Natural killer cell (primary cell): ENCODE measurements at places on chromosomes 1 and 21.

- DNase-seq = no peak
Observed at GRCh38 chr1:194931166-194931565, 1677.1 kb downstream of the KCNT2 start.

- no peak for DNase-seq
Observed at GRCh38 chr1:93394514-93394913, 48.8 kb downstream of the DR1 start.

GRCh38 chr1:33500547-33500946 lies 28.1 kb downstream of the ZSCAN20 start:
- no peak for DNase-seq

GRCh38 chr21:39142972-39143371 lies 40.3 kb downstream of the PSMG1 start:
- no peak for DNase-seq

DNA sequence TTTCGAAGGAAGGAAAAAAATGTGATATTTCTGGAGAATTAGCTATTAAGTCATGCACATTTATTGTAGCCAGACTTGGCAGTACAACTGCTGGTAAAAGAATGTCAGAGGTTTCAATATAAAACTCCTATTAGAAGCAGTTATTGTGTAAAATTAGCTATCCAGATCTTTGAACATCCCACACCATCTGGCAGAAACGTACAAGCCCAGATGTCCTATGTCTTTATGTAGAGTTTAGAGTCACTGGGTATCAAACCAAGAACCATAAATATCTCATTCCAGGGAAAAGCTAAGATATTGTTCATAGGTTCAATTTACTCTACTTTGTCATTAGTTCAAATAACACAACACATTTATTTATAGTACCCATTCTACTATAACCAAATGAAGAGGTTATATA lies 31.4 kb downstream of the OLFM3 start:
- DNase-seq = no peak

DNA sequence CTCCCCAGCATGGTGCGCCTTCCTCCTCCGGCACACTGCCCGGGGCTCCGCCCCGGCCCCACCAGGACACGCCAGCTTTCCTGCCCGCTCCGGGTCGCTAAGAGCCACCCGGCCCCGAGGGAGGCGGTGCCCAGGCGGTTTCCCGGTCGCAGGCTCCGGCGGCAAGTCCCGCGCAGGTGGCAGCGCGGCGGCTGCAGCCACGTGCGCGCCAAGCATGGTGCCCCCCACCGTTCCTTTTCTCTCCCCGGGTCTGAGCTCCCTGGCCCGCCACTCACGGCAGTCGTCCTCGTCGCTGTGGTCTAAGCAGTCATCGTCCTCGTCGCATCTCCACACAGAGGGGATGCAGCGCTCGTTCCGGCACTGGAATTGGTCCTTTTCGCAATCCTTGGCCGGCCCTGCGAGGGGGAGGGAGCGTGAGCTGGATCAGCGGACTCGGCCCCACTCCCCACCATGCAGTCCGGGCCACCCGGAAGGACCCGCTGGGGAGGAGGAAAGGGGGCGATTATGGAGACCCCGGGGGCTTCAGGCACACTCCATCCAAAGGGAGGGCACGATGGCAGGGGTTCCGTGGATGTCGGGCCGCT lies 1.2 kb downstream of the LRP8 start:
- DNase-seq = no peak

- no peak for DNase-seq
Observed at GRCh38 chr1:15350151-15350550, 59.5 kb upstream of the EFHD2 start.

DNA sequence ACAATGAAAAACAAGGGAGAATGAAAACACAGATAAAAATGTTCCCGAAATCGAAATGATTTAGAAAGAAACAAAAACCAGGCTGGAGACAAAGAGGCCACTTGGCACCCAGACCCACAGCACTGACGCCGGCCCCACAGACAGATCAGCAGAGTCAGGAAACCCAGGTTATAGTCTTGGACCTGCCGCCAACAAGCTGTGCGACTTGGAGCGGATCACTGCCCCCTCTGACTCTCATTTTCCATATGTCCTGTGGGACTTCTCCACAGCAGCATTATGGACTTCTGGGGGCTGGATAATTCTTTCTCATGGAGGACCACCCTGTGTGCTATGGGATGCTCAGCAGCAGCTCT lies 72.4 kb downstream of the MATN1 start:
- no peak for DNase-seq

DNA sequence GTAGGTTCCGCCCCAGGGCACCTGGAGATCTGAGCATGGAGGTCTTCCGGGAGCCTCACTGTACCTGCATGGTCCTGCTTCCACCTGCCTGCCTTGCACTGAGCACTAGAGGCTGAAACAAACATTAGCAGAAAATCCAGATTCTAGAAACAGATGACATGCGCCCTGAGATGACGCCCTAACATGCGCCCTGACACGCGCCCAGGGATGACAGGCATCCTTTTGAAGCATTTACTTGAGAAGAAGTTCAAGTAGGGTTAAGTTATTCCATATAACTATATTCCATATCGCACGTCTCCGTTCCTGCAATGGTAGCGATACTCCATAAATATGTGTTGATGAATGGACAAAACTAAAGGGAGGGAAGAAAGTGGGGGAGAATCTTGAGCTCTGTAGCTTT lies 13.7 kb downstream of the ACTA1 start:
- DNase-seq = no peak

DNA sequence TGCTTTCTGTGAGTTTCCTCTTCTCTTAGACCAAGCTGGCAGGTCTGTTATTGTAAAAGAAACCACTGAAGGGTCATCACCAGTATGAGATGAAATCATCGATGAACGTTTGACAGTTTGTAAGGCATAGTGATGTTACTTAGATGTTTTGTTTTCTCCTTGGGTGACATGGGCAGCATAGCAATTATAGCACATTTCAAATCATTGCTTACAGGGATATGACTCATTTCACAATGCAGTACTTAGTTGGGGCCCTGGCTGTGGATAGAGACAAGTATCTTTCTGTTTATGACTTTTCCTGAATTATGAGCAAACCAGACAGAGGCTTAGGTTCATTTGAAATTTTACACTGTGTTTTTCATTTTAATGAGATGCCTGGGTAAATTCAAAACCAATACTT lies 313.0 kb downstream of the RWDD3 start:
- no peak for DNase-seq

GRCh38 chr21:35565204-35565611 lies 495.1 kb downstream of the SETD4 start:
- no peak for DNase-seq

DNA sequence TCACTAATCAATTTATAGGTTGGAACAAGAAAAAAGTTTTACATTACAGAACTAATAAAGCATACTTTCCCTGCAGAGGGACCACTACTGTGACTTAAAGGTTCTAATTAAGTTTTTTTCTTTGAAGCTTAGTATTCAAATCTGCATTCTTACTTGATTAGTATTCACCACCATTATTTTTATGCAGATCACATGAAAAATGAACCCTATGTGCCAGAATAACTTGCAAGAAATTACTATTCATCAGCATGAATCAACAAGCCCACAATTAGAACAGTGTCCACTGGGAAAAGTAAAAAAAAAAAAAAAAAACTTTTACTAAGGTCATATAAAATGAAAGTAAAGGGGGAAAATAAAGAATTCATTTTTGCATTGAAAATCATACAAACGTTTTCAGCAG lies 90.8 kb downstream of the SMYD3 start:
- no peak for DNase-seq
